ENCODE measurements at places on chromosomes 4 and X.
A peak's percentile ranks its signal among the peaks of the same experiment; 100 is the strongest.

DNA sequence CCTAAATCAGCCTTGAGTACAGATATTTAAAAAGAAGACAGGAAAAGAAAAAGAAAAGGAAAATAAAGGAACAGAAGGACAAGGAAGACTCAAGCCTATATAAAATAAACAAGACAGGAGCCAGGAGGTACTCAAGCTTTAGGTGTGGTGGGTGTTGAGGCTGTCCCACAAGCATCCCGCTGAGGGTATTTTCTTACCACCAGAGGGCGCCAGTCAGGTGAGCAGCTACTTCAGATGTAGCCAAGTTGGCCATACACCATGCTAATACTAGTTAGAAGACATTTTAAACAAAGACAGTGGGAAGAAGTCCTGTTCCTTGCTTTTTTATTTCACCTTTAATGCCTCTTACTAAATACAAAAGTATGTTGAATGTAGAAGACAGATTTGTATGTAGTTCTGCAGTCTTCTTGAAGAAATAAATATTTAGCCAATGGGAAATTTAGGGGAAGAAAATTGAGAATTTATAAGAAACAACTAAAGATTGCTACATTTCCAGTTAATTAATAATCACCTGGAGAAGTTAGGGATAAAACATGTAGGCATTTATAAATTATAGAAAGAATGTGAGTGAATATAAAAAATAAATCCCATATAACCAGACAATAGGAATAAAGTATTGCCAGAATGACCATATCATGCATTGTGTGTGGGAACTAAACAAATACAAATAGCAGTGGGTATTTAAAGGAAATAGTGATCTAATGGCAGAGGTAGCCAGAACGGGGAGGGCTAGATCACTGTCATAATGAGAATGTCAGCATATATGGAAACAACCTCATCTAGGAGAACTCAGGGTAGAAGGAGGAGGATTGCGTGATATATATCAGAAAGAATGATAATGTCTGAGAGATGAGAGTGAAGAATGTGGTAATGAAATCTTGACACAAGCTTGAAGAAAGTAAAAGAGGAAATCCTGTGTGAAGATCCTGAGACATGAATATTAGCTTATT lies 71.0 kb downstream of the MTHFD2L start:
- DNase-seq = peak; percentile 79

- DNase-seq = no peak
Measured at GRCh38 chrX:370244-370962, 16.3 kb downstream of the PPP2R3B start.

- DNase-seq = no peak
Measured at GRCh38 chrX:52346174-52347165, 22.4 kb upstream of the XAGE2 start.

DNA sequence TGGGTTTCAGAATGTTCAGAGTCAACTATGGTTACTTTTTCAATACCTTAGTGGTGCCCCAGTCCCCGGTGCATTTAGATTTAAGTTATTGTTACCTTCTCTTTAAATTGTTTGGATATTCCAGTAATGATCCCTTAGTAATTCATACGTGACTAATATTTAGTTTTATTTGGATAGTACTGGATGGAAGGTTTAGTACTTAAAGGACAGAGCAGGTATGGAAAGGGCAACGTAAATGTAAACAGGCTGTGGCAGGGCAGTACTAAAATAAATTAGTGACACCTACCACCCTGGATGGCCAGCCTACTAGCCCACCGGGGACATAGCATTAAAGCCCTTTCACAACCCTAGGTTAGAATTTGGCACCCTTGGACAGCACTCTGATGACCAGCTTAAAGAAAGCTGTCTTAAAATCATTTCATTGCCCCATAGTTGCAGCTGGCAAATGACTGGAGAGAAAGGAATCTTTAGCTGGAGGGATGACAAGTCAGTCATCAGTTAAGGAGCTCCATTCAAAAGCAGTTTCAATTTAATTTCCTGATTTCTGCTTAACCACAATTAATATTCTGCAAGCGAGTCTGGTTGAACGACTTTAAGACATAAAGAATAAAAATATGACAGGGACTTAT lies 16.4 kb downstream of the PLP1 start:
- DNase-seq = peak; percentile 51

DNA sequence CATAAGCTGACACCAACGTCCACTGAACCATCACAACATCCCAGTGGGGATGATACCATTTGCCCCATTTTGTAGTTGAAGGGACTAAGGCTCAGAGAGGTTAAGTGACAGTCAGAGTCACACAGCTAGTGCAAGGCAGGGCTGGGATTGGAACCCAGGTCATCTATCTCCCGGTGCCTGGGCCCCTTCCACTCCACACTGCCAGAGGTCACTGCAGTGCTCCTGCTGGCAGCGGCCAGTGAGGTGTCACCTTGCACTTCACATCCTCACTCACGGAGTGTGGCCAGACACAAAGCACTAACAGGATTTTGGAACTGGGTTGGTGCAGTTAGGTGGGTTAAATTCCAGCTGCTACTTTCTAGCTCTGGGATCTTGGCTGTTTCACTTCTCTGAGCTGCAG lies 118.7 kb downstream of the ENPP6 start:
- DNase-seq = no peak

- DNase-seq = peak; percentile 15
Measured at GRCh38 chr4:140579278-140579677, 10.5 kb upstream of the UCP1 start.

DNA sequence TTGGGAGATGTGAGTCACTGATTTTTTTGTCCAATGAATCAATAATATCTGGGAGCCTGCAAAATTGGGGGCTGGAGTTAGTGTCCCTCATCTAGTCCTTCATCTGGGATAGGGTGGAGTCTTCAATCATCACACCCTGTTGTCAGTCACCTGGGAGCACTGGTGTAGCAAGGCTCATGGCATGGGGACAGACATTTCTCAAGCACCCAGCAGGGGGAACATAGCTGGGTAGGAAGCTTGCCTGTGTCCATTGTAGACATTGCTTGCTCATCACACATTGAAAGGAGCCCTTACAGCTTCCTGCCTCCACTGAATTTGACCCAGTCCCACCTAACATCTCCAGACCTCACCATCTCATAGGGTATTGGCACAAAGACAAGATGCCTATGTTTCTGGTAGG lies 61.2 kb downstream of the SEL1L3 start:
- DNase-seq = no peak

DNA sequence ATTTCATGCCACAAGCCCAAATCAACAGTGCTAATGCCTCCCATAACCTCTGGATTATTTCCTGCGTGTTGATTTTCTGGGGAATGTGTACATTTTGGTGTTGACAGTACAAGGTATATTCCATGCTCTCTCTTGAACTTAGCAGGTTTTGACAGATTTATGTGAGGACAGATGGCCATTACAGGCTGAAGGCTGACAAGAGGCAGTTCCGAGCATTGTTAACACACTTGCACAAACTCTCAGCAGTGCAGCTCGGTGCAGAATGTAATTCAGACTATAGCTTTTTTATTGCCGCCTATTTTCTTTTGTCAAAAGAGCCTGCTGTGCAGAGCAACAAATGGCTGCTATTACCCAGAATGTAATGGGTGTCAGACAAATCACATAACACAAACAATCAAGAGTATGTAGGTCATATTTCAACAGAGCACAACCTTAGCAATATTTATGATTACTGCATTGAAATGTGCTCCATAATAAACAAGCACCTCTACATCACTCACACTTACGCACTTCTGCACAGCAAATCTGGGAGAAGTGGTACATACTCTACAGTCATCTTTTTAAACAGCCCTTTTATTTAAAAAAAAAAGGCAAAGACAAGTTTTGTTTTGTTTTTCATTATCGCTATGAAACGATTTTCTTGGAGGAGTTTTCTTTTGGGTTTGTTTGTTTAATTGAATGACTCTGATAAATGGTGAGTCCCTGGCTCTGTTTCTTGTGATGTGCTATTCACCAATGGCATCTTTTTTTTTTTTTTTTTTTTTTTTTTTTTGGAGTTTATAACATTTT lies 71.6 kb downstream of the PPARGC1A start:
- DNase-seq = no peak

- peak; percentile 87 for DNase-seq
Measured at GRCh38 chrX:4841216-4841745, 1127.8 kb upstream of the PRKX start.

DNA sequence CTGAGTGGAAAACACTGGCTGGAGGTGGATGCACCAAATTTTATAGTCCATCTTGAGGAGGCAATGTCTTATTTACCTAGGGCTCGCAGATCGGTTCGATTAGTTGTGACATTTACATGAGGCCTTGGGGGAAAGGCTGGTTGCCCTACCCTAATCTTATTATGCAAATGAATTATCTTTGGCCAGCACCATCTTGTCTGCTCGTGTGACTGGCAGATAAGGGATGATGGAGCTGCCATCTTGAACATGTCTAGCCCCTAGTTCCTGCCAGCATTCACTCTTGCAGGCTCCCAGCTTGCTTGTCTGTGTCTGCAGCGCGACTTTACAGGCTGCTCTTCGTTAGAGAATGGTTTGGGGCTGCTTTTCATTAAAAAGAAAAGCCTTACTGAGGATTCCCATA lies 61.9 kb downstream of the SEC24B start:
- no peak for DNase-seq

GRCh38 chr4:6241062-6241845 lies 28.4 kb upstream of the WFS1 start:
- DNase-seq = no peak

GRCh38 chrX:21645886-21646285 lies 12.2 kb downstream of the KLHL34 start:
- DNase-seq = no peak

DNA sequence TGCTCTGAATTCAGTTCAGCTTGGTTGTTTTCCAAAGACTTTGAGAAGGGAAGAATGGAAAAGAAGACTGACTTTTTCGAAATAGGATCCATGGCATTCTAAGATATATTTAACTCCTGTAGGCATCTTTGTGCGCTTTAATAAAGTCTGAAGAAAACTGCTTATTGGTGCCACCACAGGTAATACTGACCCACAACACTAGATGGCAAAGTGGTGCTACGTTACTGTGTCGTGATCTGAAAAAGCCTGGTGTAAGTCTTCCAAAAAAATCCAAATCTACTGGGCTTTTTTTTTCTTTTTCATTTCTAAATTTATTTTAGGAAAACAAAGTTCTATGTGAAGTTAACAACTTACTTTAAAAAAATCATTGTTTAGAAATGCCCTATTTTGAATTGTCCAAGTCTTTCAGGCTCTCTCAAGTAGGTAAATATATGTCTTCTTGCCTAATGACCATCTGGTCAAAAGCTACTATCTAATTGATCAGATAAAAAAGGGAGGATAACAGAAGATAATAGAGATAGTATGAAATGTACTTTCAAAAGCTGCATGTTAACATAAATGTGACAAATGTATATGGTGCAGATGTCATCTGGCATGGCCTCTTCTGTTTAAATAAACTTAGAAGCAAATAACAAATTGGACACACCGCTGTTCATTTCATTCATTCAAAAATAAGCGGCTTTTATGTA lies 47.0 kb upstream of the MID1IP1 start:
- peak; percentile 61 for DNase-seq

- DNase-seq = peak; percentile 28
Measured at GRCh38 chrX:29090811-29091210, 503.6 kb downstream of the IL1RAPL1 start.

DNA sequence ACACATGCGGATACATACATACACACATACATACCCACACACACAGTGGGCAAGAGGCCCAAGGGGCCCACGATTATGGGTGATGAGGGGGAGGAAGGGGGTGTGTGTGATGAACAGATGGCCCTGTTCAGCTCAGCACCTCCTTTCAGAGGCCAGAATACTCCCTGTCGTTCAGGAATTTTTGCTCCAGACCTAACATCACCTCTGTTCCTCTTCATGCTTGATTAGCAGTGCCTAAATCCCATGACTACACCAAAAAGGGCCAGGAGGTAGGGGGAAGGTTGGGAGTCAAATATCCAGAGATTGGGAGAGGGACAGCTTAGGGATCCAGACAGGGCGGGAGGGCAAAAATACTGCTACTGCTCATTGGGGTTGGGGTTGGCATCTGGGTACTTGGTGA lies 42.7 kb downstream of the SMC1A start:
- DNase-seq = no peak

DNA sequence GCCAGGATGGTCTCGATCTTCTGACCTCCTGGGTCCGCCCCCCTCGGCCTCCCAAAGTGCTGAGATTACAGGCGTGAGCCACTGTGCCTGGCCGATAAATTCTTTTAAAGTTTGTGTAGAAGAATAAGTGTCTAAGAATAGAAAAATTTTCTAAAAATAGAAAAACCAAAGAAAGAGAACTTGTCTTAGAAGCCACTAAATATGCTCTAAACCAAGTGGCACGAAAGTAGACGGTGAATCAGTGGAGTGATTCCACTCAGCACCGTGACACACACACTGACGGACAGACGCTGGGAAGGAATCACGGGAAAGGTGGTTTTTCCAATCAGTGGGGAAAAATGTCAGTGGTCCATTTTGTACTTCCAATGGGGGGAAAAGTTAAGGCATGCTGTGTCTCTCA lies 72.7 kb upstream of the PSAPL1 start:
- no peak for DNase-seq

- no peak for DNase-seq
Measured at GRCh38 chrX:2934715-2935710, 5.9 kb upstream of the ARSD start.

- DNase-seq = no peak
Measured at GRCh38 chrX:122583551-122583950, 600.5 kb upstream of the GRIA3 start.

GRCh38 chrX:22165732-22166457 lies 106.8 kb upstream of the CBLL2 start:
- no peak for DNase-seq

GRCh38 chrX:63363788-63364187 lies 12.7 kb upstream of the SPIN4 start:
- no peak for DNase-seq

DNA sequence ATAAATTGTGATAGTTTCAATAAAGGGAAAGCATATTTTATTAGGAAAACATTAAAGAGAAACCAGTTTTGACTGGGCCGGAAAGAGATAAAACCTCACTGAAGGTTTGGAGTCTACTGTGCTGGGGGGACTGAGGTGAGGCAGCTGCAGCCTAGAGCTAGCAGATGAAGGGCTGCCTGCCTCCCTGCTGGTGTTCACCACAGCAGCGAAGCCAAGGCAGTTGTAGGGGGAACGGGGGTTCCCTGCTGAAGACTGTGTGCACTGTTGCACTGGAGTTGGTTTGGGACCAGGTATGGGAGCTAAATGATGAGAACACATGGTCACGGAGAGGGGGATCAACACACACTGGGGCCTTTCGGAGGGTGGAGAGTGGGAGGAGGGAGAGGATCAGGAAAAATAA lies 546.5 kb upstream of the SMIM31 start:
- no peak for DNase-seq

- DNase-seq = no peak
Measured at GRCh38 chr4:114251020-114251419, 271.6 kb upstream of the ARSJ start.

GRCh38 chr4:26334366-26334765 lies 13.6 kb downstream of the RBPJ start:
- no peak for DNase-seq

DNA sequence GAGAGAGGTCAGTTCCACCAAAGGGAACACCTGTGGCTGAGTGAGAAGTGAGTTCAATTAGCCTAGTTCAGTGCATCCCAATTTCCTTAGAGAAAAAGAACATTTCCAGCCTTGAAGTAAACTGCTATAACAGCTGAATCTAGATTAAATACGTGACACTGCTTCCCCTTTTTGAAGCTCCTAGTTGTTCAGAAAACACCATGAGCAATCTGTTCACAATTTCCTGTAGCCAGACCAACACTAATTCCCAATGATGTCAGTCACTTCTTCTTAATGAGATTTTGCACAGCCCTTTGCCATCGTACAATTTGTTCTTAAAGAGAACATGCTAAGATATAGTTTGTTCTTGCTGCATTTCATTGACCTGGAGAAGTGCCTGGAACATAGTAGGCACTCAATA lies 144.6 kb upstream of the EDNRA start:
- DNase-seq = peak; percentile 22
